ENCODE measurements at places on chromosomes 5 and 9.

DNA sequence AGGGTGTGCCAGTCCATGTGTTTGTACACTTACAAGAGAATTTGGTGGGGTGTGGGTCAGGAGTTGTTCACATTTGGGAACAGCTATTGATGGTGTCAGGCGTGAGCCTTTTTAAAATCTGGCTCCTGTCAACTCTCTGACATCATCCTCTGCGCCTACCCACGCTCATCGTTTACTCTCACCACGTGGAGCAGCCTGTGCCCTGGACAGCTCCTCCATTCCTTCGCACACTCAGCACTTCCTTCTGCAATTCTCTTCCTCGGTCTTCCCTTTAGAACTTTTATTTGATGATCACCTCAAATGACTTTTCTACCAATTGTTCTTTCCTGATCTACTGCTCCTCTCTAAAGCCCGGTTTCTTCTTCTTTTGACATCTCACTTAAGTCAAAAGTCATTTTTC lies 42.1 kb upstream of the GNAQ start:
- no peak for DNase-seq

DNA sequence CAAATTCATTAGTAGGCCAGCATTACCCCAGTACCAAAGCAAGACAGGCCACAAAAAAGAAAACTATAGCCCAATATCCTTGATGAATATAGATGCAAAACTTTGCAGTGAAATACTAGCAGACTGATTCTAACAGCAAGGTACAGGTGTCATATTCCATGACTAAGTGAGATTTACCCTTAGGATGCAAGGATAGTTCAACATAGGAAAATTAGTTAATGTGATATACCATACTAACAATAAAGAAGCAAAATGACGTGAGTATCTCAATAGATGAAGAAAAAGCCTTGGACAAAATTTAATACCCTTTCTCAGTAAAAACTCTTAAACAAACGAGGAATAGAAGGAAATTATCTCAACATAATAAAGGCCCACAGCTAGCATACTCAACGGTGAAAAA lies 13.3 kb downstream of the ZNF131 start:
- no peak for DNase-seq

DNA sequence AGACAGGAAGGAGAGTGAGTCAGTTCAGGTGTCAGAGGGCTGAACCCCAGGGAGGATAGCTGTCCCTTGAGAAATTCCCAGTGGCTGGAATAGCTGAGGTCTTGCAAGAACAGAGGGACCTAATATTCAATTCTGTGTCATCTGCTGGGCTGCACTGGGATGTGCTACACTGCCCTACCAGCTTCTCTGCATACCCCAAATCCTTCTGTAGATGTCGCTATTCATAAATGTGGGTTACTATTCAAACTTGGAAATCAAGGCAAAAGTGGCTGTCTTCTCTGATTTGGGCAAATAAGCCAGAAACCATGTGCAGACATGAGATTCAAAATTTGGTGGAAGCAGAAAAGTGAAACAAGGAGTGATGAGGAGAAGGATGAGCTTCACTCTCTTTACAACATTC lies 16.3 kb downstream of the TNFSF8 start:
- DNase-seq = no peak

DNA sequence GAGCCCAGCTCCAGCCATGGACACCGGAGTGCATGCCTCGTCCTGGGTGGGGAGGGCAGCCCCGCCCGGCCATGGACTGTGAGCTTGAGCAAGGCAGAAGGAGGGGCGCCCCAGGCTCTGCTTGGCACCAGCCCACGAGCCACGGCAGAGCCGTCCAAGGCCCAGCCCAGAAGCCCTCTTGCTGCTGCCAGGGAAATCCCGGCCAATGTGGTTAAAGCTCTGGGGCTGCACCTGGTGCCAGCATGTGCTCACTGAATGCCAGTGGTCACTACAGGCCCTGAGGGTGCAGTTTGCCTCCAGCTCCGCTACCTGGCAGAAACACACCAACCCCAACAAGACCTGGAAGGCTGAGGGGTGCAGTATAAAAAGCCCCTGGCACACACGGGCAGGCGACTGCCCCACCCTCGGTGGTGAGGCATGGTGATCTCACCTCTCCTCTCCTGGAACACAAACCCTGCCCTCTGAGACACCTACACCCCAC lies 11.8 kb downstream of the BRD3 start:
- peak; percentile 9 for DNase-seq

GRCh38 chr5:138469540-138470321 lies 4.5 kb downstream of the EGR1 start:
- DNase-seq = peak; percentile 84

DNA sequence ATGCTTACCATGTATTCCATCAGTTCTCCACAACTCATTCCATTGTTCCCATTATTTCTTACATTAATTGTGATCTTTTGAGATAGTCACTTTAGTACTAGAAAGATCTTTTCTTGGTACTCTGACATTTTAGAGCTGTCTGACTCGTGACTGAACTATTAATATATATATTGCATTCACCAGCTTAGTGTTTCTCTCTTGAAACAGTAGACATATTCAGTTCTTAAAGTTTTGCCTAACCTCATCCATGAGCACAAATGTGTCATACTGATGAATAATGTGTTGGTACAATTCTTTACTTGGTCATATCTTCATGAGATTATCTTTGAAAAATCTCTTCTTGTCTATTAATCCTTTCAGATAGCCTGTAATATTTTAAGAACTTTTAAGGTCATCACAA lies 74.3 kb downstream of the NLN start:
- peak; percentile 30 for DNase-seq

DNA sequence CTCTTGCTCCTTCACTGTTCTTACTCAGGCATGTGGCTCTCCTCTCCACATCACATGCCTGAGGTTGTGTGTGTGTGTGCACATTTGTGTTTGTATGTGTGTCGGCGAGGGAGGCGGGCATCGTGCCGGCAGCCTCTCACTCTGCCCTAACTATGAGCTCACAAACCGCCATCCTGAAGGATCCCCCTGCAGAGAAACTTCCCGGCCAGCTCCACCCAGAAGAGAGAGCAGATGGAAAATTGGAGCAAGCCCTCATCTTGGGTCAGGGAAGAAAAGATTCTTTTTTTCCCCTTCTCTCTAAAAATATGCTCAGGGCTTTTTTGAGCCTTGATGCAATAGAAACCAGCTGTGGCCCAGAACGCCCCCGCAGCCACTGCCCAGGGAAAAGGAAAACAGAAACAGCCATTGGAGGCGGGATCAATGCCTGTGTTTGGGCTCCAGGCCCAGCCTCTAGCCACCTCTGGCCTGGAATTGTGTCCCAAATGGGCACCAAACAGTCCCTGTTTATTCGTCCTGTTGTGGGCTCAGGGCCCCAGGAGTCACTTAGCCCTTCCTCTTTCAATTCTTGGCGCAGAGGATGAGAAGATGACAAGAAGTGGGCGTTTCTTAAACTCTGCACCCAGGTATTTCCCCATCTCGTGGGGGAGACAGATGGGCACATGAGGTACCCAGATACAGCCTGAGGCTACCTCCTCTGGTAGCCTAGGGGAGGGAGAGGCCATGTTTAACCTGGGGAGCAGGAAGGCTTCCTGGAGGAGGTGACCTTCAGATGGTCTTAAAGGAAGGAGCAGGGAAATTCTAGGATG lies 151.5 kb downstream of the RGS3 start:
- DNase-seq = no peak

- DNase-seq = no peak
These were observed 115.4 kb downstream of the ADRB2 start for GRCh38 chr5:148941810-148942209.

DNA sequence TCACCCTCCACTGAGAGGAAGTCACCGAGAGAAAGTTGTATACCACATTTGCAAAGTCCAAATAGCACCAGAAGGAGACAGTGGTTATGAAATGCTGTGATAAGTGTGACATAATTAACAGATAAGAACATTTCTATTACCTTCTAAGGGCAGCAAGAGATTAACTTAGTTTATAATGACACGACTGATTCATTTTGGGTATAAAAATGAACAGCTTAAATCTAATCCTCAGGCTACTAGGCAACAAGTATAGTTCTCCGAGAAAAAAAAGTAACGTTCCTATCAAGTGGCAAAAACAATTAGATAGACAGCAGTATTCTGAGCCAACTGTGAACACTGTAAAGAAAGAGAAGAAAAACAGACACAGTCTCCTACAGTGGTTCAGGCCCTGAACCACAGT lies 431.2 kb upstream of the GRAMD2B start:
- DNase-seq = no peak

DNA sequence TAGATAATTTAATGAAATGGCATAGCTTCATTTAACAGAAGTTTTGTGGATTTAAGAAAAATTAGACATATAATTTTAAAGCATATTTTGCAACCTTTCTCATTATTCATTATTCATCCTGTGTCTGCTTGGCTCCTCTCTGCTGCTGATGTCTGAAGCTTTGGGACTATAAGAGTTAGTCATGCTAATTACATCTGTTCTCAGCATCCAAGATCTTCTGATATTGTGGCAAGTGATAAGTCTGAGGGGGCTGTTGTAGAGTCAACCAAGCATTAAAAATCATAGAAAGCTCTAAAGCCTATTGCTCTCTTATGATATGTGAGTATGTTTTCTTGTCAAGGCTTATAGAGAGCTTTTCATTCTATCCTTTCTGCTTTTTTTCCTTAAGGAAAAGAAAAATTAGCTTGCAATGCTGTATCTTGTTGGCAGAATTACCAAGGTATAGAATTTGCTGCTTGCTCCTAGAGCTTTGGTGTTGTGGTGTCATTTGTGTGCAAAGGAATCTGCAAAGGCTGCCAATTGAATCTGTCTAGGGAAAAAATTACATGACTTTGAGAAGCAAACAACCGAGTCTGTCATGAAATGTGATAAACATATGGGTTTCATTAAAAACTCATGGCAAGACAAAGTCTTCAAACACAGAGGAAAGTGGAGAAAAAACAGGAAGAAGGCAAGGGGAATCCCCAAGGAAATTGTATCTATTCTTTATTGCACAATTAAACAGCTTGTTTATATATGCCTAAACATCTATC lies 156.1 kb upstream of the DAB2 start:
- DNase-seq = peak; percentile 63

GRCh38 chr5:33890131-33891032 lies 1.4 kb downstream of the ADAMTS12 start:
- peak; percentile 45 for DNase-seq

- no peak for DNase-seq
These were observed 877.9 kb upstream of the WWC1 start for GRCh38 chr5:167413506-167413905.

DNA sequence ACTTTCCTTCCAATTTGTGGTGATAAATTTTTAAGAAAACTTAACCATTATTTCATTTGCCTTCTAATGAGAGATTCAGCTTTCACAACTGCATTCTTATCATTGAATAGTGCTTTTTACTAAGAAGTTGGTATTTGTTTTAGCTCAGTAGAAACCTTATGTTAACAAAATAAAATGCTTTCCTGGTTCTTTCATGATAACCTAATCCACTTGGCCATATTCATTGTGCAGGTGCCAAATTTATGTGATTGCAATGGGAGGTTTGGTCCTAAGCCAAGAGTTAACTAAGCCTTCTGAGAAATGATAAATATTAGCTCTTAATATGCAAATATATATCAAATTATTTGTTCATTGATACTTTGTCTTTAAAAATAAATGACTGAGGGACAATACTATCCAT lies 141.1 kb upstream of the TLE4 start:
- DNase-seq = no peak

DNA sequence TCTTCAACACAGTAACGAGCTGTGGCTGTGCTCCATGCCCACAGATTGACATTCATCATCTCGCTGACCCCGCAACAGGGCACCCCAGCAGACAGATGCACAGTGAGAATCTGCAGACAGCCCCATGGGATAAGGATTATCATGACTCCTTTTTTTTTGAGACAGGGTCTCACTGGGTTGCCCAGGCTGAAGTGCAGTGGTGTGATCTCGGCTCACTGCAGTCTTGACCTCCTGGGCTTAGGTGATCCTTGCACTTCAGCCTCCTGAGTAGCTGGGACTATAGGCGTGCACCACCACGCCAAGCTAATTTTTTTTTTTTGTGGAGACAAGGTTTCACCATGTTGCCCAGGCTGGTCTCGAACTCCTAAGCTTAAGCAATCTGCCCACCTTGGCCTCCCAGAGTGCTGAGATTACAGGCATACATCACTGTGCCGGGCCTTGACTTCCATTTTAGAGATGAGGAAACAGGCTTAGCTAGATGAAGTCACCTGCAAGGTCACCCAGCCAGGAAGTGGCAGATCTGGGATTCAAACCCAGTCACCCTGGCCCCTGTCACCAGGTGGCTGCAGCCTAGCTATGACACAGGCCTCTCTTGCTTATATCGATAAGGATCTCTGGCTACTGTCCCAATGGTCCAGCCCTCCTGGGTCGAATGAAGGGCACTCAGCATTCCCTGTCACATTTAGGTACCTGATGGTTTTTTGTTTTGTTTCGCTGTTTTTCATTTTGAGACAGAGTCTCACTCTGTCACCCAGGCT lies 5.1 kb downstream of the AIF1L start:
- DNase-seq = no peak

GRCh38 chr5:149452665-149453617 lies 73.8 kb upstream of the IL17B start:
- DNase-seq = peak; percentile 85

GRCh38 chr5:6822556-6823343 lies 109.5 kb downstream of the TENT4A start:
- no peak for DNase-seq

DNA sequence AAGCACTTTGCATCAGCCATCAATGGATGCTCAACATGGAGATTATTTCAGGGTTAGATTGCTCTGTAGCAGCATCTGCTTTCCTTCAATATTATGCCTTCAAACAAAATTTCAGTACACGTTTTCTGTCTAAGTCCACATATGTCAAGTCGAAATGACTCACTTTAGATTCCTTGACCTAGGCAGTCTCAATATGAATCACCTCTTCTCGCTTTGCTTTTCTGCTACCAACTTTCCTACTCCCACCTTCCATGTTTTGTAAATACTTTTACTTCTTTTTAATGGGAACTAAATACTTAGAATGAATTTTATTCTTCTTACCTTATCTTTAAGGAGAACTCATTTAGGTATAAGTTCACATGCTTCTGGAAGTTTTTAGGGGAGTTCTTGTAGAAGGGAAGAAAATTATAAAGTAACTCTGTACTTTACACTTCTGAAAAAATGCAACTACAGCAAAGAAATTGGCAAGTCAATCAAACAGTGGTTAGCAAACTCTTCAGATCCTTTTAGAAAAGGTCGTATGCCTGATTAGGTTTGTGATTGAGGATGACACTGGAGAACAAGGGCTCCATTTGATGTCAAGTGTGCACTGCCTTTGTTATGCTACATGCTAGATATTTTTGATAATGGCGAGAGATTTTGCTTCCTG lies 478.5 kb upstream of the SMARCA2 start:
- DNase-seq = no peak

DNA sequence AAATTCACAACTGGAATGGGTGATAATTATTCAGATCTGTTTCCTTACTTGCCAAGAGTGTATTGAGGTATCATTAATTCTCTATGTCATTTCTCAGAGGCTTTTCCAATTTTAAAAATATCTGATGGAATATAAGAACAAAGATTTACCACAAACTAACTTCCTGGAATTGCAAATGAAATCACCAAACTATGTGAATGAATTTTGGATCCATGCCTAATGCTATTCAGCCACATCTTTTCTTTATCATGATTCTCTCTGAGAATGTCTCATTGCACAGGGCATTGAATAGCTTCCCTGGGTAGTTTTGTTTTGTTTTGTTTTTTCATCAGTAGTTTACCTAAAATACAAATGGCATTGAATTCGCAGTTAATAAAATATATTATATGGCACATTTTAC lies 146.9 kb upstream of the FBN2 start:
- DNase-seq = no peak

Data from HCEC 1CT (cell line).